ENCODE measurements at places on chromosomes 11 and 22. TPM values are rescaled to one million over a fixed set of nuclear protein-coding genes. Genes with fewer than 3 reads are reported as not detected.

GLYATL1B gene
- not detected for total RNA-seq

CHEK2 gene
- 45.0 TPM for total RNA-seq

ISX gene
- total RNA-seq: not detected

MGAT3 gene
- 20.3 TPM for total RNA-seq

CRACR2B gene
- 2.7 TPM for total RNA-seq

SCGB2A2 gene
- total RNA-seq: not detected

CRYBA4 gene
- not detected for total RNA-seq

DNA sequence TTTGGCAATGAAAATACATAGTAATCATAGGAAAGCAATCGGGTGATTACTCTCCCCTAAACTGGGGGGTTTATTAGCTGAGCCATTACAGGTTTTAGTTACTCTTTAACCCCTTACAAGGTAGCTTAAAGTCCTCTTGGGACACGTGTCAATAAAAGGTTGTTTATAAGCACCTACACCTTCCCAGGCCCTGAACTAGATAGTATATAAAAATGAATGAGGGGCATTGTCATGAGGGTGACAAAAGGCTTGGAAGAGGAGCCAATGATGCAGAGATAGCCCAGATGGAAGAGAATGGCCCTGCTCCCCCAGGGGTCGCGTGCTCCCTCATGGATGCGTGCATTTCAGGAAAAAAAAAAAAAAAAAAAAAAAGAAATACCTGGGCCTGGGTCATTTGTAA is 276.9 kb downstream of the TBC1D22A start:
- H3K36me3 ChIP-seq: no peaks in the 10 kb centered on the region
- DNase-seq: no peak
- H3K4me3 ChIP-seq: no peak overlapping the region

DNA sequence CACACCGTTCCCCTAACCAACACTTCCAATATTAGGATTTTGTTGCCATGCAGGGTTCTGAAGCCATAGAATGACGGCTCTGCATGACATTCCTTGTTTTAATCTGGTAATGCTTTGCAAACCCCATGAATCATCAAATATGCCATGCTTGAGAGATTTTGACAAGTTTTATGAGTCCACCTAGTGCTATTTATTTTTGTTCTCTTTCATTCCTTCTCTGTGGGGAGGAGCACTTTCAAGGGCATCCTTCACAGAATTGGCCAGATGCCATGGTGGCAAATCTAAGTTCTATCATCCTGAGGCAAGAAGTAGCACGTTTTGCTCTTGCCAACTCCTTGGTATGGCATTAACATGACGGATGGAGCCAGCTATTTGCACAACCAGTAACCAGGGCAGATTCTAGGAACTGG is 268.4 kb downstream of the FAM76B start:
- peaks cover 5% of the 10 kb centered on the region for H3K4me1 ChIP-seq
- no peak overlapping the region for H3K27ac ChIP-seq
- no peak for DNase-seq
- H3K27me3 ChIP-seq: no peaks in the 10 kb centered on the region
- no peak overlapping the region for H3K4me3 ChIP-seq
- no peaks in the 10 kb centered on the region for H3K36me3 ChIP-seq

DNA sequence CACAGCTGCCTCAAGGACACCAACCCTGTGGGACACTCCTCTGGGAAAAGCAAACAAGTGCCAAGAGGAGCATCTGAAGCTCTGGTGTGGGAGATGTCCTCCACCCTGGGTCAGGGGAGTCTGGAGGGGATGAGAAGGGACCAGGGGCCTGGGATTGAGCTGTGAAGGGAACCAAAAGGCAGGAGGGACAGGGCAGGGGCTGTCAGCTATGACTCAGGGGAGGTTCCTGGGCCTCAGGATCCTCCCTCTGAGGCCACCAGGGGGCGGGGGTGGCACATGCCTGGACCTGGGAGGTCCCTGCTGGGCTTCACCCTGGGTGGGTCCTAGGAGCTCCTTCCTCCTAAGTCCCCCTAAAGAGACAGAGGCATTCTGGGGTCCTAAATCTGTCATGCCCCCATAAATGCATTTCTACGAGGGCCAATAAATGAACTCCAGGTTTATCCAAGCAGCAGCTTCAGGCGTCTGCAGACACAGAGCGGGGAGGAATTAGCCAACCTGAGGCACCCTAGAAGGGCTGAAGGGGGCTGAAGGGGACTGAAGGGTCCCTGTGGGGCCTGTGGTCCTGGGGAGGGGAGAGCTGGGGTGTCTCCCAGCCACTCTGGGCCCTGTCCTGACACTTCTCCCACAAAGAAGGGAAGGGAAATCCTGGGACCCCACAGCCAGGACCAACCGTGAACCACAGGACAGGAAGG is 31.9 kb upstream of the IGLL5 start:
- peaks cover 26% of the 10 kb centered on the region for H3K4me1 ChIP-seq
- H3K4me3 ChIP-seq: no peak overlapping the region
- no peaks in the 10 kb centered on the region for H3K36me3 ChIP-seq

GRCh38 chr22:37907036-37907954 is 1.2 kb downstream of the MICALL1 start:
- H3K4me3 ChIP-seq: peak overlapping the region; percentile 88
- peak overlapping the region; percentile 87 for H3K27ac ChIP-seq
- DNase-seq: no peak
- H3K4me1 ChIP-seq: peaks cover 54% of the 10 kb centered on the region
- H3K36me3 ChIP-seq: no peaks in the 10 kb centered on the region
- H3K27me3 ChIP-seq: no peaks in the 10 kb centered on the region

GRCh38 chr22:28891156-28891733 is 7.9 kb downstream of the ZNRF3 start:
- H3K27me3 ChIP-seq: no peaks in the 10 kb centered on the region
- peaks cover 57% of the 10 kb centered on the region for H3K4me1 ChIP-seq
- H3K4me3 ChIP-seq: no peak overlapping the region

GRCh38 chr22:26589367-26589844 is 526 bp downstream of the TPST2 start:
- peak overlapping the region; percentile 86 for H3K4me3 ChIP-seq
- H3K4me1 ChIP-seq: no peaks in the 10 kb centered on the region
- H3K27ac ChIP-seq: peak overlapping the region; percentile 57
- peaks cover 26% of the 10 kb centered on the region for H3K27me3 ChIP-seq
- DNase-seq: no peak
- no peaks in the 10 kb centered on the region for H3K36me3 ChIP-seq

- no peaks in the 10 kb centered on the region for H3K4me1 ChIP-seq
- H3K27ac ChIP-seq: no peak overlapping the region
- H3K4me3 ChIP-seq: no peak overlapping the region
- H3K27me3 ChIP-seq: no peaks in the 10 kb centered on the region
- DNase-seq: no peak
- no peaks in the 10 kb centered on the region for H3K36me3 ChIP-seq
Measured at GRCh38 chr11:37916331-37916730, 1318.3 kb upstream of the RAG2 start.

- no peaks in the 10 kb centered on the region for H3K27me3 ChIP-seq
- H3K27ac ChIP-seq: no peak overlapping the region
- no peak for DNase-seq
- H3K4me3 ChIP-seq: no peak overlapping the region
- H3K4me1 ChIP-seq: no peaks in the 10 kb centered on the region
Measured at GRCh38 chr11:74024261-74025029, 15.6 kb upstream of the UCP3 start.

DNA sequence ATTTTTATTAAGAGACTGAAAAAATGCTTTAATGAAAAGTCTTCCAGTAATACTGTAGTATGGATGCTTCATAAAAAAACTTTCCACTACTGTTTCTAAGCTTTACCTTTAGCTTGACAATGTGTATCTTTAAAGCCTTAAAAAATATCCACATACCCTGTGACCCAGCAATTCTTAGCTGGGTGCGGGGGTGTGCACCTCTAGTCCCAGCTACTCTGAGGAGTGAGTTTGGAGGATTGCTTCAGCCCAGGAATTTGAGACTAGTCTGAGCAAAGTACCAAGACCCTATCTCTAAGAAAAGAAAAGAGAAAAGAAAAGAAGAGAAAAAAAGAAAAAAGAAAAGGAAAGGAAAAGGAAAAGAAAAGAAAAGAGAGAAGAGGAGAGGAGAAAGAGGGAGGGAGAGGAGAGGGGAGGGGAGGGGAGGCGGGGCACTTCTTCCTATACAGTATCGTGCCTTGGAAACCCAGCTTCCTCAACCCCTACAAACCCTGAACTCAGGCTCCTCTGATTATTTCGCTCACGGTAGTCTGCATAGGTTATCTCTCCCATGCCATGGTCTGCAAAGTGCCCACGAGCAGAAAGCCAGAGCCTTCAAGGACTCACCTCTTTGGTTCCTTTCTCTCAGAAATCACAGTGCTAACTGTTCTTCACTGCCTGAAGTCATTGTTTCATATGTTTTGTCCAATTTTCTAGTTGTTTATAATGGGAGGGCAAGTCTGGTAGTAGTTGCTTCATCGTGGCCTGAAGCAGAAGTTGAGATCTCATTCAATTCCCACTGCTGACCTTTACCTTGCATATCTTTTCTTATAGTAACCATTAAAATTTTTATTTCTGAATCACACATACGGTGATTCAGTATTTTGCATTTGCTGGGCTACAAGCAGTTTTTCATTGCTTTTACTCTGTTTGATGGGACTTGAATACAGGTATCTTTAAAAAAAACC is 82.2 kb downstream of the FAM83F start:
- H3K4me1 ChIP-seq: no peaks in the 10 kb centered on the region
- H3K4me3 ChIP-seq: no peak overlapping the region
- H3K27ac ChIP-seq: no peak overlapping the region

Data from neural crest cell (in vitro differentiated cells).